ENCODE measurements at places on chromosomes 6 and 20.

GRCh38 chr20:41318271-41318649 lies 729 bp upstream of the ZHX3 start:
- no peak for DNase-seq

GRCh38 chr6:148509119-148509799 lies 166.6 kb downstream of the SASH1 start:
- peak; percentile 75 for DNase-seq

GRCh38 chr6:44028789-44029310 lies 98.4 kb downstream of the MRPL14 start:
- DNase-seq, result no peak

DNA sequence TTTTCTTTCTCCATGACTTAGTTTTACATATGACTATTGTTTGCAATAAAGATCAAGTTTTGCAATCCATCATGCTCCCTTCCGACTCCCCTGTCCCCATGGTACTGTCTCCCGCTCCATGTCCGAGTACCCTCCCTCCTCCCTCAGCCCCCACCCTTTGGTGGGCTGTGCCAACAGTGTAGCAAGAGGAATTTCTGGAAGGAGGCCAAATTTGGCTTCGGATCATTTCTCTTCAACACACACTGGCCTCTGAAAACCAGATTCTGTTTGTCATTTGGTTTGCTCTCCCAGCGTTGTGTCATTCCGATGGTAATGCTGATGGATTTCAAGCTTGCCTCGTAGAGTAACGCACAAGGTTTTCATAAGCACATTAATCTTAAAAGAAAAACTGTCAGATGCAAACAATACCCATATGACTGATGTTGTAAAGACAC lies 22.9 kb upstream of the PAX1 start:
- no peak for DNase-seq

DNA sequence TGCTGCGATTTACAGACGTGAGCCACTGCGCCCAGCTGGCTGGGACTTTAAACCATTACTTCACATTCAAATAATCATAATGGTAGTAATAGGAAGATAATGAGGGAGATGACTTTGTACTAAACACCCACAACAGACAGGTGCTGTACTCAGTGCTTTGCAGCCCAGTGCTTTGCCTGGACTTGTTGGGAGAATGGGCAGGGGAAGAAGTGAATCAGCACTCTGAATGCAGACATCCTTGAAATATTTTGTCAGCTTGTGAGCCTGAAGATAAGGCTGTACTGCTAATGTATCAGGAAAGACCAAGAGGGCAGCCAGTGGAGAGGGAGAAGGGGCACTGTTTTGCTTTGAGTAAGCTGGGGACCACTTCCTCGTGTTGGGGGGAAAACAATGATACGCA lies 17.4 kb downstream of the NKX2-2 start:
- no peak for DNase-seq

DNA sequence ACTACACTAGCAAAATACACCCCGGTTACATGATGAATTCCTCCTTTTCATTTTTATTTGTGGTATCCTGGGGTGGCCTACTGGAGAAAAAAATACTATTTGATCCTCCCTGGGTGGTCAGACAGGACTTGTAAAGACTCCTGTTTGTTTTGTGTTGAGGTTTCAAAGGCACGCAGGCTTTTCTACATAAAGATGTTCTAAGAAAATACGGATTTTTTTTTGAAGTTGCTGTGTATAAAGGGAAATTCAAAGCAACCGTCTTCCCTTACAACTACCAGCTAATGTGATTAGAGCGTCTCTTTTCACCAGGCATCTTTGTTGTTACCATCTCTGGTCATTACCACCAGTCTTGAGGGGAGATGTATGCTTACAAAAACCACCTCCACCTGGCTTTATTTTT lies 187.1 kb downstream of the SOX4 start:
- no peak for DNase-seq

DNA sequence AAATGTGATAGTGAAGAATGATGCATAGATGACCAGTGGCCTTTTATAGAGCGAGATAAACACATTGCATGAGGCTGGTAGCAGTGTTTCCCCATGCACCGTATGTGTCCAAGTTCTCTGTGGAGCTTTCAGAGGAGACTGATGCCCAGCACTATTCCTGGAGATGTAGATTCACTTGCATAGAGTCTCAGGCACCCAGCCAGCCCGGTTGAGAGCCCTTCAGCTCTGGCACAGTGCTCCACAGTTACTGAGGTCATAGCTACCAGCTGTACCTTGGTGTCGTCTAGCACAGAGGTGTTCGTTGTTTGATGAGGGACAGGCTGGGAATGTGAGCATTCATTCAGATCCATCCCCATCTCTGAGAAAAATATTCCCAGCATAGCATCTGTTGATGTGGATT lies 328.9 kb downstream of the FARS2 start:
- peak; percentile 22 for DNase-seq

DNA sequence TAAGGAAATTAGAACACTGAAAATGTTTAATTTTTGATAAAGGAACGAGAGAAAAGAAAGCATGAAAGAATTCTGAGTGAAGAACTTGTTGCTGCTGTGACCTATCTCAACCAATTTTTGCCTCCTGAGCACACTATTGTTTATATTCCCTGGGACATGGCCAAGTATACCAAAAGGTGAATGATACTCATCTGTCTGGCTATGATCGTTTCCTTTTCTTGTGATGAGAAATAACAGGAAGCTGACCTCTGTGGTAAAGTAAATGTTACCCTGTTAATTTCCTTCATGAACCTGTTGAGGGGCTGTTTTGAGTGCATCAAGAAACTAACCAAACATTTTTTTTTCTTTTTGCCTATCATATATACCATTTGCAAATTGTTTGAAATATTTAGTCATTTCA lies 69.1 kb downstream of the FIG4 start:
- no peak for DNase-seq

DNA sequence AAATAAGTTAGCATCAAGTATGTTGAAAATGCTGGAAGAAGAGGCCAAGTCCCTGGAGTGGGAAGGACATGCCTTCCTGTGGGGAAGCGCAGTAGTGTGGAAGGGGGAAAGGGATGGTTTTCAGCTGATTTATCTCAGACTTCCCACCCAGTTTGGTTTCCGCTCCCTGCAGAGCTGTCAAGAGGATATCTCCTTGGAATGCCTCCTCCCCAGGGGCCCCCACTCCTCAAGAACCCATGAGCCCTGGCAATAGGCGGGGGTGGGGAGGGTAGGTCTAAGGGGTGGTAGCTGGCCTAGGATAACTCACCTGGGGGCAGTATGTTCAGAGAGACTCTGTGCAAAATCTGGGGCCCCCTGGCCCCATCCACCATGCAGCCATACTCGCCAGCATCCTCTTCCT lies 696 bp downstream of the TREML1 start:
- DNase-seq, result no peak

- no peak for DNase-seq
Observed at GRCh38 chr6:127115084-127115655, 3.3 kb upstream of the RSPO3 start.

DNA sequence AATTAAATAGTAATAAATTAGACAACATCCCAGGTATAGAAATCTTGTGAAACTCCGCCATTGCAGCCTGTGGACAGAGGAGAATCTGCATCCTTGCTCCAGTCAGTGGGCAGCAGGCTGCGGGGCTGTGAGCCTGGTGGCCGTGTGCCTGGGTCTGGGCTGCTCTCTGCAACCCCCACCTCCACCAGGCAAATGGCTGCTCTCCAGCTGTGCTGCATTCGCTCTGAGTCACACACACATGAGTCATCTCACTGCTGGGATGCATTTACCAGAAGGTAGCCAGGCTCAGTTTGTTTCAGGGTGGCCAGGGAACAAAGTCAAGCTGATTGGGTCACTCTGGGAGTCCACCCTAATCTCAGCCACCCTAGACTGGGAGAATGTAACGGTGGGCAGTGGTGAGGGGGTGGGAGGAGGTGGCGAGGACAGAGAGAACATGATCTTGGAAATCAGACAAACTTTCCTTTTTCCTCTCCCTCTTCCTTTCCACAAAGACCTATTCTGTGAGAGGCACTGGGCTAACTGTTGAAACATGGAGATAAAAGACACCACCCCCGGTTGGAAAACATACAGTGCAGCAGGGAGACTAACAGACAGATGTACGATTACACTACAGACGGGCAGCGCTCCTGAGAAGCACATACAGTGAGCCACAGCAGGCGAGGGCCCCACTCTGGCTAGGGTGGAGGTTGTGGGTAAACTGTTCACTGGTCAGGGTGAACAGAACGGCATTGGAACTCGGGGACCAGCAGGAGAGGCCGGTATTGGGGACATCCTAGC lies 59.2 kb downstream of the TRAM2 start:
- DNase-seq, result peak; percentile 73

- DNase-seq, result peak; percentile 38
Observed at GRCh38 chr6:129753422-129753821, 43.4 kb upstream of the ARHGAP18 start.

GRCh38 chr20:37575884-37576283 lies 48.2 kb upstream of the BLCAP start:
- DNase-seq, result no peak
